ENCODE measurements at places on chromosomes 3 and 15.
A peak's percentile ranks its signal among the peaks of the same experiment; 100 is the strongest.

DNA sequence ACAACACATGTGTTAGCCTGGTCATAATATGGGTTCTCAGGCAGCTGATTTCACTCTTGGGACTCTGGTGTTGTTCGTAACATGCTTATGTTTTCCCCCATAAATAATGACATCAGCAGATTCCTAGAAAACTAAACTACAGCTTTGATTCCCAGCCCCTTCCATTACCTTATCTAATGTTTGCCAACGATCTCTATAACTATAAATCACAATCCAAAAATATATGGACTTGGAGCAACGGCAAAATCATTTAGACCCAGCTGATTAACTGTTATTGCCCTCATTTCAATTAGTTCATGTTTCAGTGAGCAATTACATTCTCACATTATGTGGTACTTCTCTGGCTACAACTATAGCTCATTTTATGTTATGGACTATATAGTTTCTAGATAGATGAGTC lies 531.3 kb downstream of the MAGI1 start:
- no peak for DNase-seq

DNA sequence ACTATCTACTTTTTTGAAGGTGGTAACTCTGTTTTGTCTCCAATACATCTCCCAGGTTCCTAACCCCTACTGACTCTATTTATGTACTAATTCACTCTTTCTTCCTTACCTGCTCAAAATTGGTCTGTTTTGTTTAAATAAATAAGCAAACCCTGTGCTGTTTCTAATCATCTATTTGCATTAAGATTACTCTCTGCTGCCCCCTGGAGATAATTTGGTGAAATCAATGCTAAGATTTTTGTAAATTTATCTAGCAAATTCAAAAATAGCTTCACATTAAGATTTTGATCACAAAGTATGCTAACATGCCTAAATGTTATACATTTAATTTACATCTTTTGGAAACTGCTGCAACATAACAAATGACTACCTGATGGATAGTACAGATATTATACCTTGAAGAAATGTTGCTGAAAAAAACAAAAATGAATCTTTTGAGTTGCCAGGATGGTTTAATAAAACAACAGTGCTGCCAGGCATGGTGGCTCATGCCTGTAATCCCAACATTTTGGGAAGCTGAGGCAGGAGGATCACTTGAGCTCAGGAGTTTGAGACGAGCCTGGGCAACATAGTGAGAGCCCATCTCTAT lies 4.4 kb upstream of the CD200R1 start:
- DNase-seq = no peak

DNA sequence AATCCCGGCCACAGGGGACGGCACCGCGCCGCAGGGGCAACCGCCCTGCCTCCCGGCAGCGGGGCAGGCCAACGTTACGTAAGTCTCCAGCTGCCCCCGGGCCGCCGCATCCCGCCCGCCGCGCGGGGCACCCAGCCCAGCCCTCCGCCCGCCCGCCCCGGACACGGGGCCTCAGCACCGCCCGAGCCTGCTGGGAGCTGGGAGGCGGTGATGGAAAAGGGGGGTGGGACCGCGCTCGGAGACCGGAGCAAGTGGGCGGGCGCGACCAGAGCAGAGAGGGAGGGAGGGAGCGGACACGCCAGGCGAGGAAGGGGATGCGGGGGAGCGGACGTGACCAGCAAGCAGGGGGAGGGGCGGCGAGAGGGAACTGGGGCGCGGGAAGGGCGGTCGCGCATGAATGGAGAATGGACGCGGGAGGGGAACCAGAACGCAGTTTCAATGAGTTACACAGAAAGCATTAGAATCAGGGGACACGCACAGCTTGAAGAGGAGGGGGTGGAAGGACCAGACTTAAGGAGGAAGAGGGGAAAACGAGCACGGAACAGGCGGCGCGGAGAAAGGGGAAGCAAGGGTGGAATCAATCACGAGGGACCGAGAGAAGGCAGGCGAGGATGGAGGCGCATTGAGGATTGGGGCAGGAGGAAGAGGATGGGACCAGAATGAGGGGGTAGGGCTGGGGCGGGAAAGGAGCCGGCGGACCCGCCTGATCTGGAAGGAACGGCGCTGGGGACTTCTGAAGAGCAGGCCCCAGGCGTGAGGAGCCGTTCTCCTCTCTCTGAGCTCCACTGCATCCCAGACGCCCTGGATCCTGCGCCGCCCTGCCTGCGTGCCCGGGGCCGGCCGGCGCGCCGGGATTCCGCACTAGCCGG lies 559 bp downstream of the PKM start:
- DNase-seq = peak; percentile 86

GRCh38 chr15:75697523-75697922 lies 15.1 kb downstream of the CSPG4 start:
- DNase-seq = no peak

DNA sequence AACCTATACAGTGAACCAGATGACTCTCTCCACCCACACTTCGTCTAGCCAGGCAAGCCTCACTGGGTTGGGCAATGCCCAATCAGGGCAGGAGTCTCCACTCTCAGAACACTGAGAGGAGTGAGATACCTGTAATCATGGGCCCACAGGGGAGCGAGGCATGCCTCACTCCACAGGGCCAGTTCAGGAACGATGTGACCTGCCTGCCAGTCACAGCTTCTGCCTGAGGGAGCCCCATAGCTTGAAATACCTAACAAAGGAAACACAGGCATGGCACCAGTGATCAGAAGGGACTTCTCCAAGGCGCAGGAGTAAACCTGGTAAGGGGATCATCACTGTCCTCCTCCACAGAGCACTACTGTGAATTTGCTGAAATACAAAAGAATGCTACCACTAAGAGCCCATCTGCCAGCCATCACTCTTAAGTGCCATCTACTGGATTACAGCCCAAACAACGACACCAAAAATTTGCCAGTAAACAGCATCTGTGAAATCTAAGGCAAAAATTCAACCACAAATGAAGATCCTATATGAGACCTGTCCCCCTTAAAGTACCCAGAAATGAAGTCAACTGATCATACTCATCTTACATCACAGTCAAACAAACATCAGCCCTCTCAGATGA lies 689.9 kb upstream of the SEMA6D start:
- DNase-seq = no peak
